HS-27A (cell line): ENCODE measurements at places on chromosomes 2 and 18.

GRCh38 chr2:55898386-55899040 lies 25.1 kb downstream of the EFEMP1 start:
- no peak for DNase-seq

GRCh38 chr18:2979129-2979528 lies 33.8 kb downstream of the LPIN2 start:
- peak; percentile 63 for DNase-seq

DNA sequence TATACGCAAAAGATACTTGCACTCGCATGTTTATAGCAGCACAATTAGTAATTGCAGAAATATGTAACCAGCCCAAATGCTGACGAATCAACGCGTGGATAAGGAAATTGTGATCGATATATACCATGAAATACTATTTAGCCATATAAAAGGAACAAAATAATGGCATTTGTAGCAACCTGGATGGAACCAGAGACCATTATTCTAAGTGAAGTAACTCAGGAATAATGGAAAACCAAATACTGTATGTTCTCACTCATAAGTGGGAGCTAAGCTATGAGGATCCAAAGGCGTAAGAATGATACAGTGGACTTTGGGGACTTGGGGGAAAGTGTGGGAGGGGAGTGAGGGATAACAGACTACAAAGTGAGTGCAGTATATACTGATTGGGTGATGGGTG lies 1008.0 kb upstream of the CRIM1 start:
- DNase-seq, result no peak

GRCh38 chr18:76350134-76351025 lies 144.7 kb downstream of the ZNF516 start:
- no peak for DNase-seq

- DNase-seq, result no peak
These were observed 39.9 kb downstream of the RAB6C start for GRCh38 chr2:130019402-130019801.

DNA sequence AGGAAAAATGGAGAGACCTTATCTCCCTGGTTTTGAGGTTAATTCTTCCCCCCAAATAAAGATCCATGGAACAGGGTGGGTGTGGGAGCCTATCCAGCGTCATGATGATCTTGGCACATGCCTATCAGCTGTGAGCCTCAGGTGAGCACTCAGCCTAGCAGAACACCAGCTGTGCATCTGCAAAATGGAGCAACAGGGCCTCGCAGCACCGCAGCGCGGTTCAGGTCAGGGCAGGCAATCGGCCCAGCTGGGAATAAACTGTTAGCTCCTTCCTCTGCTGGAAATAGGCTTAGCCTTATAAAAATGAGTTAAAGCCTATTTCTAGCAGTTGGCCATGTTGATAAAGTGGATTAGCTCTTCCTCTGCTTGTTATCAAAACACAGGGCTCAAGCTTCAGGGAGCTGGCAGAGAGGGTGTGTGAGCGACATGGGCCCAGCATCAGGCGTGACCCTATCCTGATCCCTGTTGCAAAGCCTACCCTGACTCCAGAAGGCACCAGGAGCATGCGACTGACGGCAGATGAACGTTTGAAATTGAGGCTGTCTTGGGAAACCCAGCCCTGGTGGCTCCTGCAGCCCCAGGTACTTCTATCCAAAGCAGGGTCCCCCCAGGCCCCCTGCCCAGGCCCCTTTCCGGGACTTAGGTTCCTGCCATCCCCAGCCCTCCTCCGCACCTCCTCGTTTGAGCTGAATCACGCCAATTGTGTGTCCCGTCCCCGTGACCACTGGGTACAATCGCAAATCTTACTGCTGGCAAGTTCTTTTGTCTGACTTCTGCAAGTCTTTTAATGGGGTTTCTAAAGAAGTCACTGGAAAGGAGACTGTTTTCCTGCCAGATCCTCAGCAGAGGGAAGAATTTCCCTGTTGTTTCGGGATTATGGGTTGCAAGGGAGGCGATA lies 35.4 kb downstream of the ARHGEF4 start:
- no peak for DNase-seq

GRCh38 chr18:35114305-35114704 lies 73.1 kb downstream of the MAPRE2 start:
- no peak for DNase-seq

GRCh38 chr2:217610401-217610814 lies 392.4 kb downstream of the TNS1 start:
- DNase-seq, result no peak

GRCh38 chr2:232292395-232293154 lies 86.0 kb upstream of the ALPP start:
- peak; percentile 12 for DNase-seq

DNA sequence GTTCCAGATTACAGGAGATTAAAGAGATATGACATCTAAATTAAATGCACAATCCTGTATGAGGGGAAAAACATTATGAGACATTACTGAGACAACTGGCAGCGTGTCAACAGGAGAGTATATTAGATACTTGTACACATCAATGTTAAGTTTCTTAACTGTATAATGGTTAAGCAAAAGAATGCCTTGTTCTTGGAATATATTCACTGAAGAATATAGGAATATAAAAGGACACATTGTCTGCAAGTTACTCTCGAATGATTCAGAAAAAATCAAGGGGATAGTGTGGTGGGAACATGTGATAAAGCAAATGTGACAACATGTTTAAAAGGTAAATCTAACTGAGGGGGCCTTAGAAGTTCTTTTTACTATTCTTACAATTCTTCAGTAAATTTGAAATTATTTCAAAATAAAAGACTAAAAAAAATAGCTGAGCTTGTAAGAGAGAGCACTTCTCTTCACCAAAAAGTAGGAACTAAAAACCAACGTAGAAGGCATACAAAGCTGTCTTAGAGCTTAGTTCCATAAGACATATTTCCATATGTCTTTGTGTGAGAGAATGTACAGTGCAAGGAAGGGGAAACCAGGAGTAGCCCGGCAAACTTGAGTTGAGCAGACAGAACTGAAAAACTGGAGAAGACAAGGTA lies 7.5 kb downstream of the WDPCP start:
- DNase-seq, result no peak

DNA sequence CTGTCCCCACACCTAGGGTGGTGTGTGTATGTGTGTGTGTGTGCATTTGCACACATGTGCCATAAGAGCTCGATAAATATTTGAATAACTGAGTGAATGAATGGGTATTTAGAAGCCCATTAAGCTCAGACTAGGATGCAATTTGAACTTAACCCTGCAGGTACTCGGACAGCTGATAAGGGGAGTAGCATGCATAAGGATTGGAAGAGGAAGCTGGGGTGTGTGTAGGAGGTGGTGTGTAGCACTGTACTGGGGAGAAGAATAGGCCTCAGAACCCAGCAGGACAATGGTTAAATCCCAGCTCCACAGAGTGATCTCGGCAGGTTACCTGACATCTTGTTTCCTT lies 1.8 kb upstream of the KCNF1 start:
- no peak for DNase-seq
